ENCODE measurements at places on chromosomes 7 and 10. TPM values are rescaled to one million over a fixed set of nuclear protein-coding genes. Genes with fewer than 3 reads are reported as not detected.

GBF1 gene
- 27.2 TPM for total RNA-seq

EPHA1 gene
- total RNA-seq, result 18.1 TPM

ZKSCAN1 gene
- 24.6 TPM for total RNA-seq

NPC1L1 gene
- total RNA-seq, result 17.3 TPM

SPDYE6 gene
- not detected for total RNA-seq

NRG3 gene
- 0.80 TPM for total RNA-seq

GRCh38 chr7:116984917-116985316 is 31.6 kb downstream of the ST7 start:
- DNase-seq, result no peak
- no peaks in the 10 kb centered on the region for H3K4me1 ChIP-seq
- H3K27me3 ChIP-seq, result no peaks in the 10 kb centered on the region
- no peak overlapping the region for H3K4me3 ChIP-seq

DNA sequence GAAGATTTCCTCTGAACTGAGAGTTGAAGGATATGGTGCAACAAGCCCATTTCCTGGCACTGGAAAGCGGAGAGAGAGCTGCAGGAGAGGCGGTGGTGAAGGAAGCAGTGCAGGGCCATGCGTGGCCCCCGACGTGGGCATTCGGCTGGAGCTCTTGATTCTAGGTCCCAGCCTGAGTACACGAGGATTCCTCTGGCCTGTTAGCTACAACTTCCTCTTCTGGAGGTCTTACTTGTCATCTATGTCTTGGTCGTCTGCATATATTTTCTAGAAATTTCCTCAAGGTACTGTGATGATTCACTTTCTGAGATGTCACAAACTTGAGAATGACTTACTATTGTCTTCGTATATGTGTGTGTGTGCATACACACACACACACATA is 59.2 kb upstream of the JAZF1 start:
- no peaks in the 10 kb centered on the region for H3K36me3 ChIP-seq
- no peaks in the 10 kb centered on the region for H3K27me3 ChIP-seq
- H3K4me1 ChIP-seq, result no peaks in the 10 kb centered on the region
- H3K4me3 ChIP-seq, result no peak overlapping the region
- DNase-seq, result no peak

GRCh38 chr7:18655912-18656311 is 160.4 kb downstream of the HDAC9 start:
- H3K27me3 ChIP-seq, result no peaks in the 10 kb centered on the region
- DNase-seq, result no peak
- no peaks in the 10 kb centered on the region for H3K4me1 ChIP-seq
- no peak overlapping the region for H3K27ac ChIP-seq
- H3K4me3 ChIP-seq, result no peak overlapping the region

DNA sequence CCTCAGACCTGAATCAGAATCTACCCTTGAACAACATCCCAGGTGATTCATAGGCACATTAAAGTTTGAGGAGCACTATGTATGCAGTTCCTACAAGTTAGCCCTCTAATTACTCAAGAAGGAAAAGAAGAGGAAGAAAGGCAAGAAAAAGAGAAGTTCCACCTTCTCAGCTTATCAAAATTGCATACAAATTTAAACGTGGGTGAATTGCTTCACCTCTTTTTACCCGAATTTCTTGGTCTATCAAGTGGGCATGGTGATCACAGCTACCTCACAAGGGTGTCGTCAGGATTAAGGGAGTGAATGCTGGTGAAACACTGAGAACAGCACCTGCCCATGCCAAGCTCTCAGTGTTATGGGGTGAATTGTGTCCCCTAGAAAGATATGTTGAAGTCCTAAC is 43.8 kb upstream of the PAPSS2 start:
- H3K4me3 ChIP-seq, result no peak overlapping the region
- H3K36me3 ChIP-seq, result no peaks in the 10 kb centered on the region
- no peaks in the 10 kb centered on the region for H3K27me3 ChIP-seq
- DNase-seq, result no peak

- H3K4me3 ChIP-seq, result no peak overlapping the region
- no peak for DNase-seq
- no peaks in the 10 kb centered on the region for H3K36me3 ChIP-seq
- no peak overlapping the region for H3K27ac ChIP-seq
- no peaks in the 10 kb centered on the region for H3K4me1 ChIP-seq
- no peaks in the 10 kb centered on the region for H3K27me3 ChIP-seq
Observed at GRCh38 chr7:90688810-90689209, 92.7 kb downstream of the CDK14 start.

DNA sequence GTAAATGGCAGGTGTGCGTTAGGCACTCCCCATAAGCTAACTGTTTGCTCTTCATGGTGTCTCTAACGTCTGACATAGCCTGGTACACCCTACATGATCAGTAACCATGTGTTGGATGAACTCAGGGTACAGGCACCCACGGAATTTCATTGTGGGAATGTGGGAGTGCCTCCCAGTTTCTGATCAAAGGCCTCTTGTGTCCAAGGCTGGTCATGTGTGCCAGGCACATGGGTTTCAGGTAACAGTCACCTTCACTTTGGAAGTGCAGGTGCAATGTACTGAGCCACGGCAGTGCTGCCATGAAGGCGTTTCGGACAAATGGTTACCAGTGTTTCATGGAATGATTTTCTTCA is 298.3 kb downstream of the DNAJB6 start:
- H3K4me1 ChIP-seq, result no peaks in the 10 kb centered on the region
- no peaks in the 10 kb centered on the region for H3K36me3 ChIP-seq
- DNase-seq, result no peak
- no peak overlapping the region for H3K4me3 ChIP-seq
- no peaks in the 10 kb centered on the region for H3K27me3 ChIP-seq

GRCh38 chr7:71988201-71988600 is 423.9 kb downstream of the CALN1 start:
- no peak overlapping the region for H3K27ac ChIP-seq
- no peak overlapping the region for H3K4me3 ChIP-seq
- no peaks in the 10 kb centered on the region for H3K4me1 ChIP-seq
- H3K27me3 ChIP-seq, result no peaks in the 10 kb centered on the region
- H3K36me3 ChIP-seq, result no peaks in the 10 kb centered on the region

DNA sequence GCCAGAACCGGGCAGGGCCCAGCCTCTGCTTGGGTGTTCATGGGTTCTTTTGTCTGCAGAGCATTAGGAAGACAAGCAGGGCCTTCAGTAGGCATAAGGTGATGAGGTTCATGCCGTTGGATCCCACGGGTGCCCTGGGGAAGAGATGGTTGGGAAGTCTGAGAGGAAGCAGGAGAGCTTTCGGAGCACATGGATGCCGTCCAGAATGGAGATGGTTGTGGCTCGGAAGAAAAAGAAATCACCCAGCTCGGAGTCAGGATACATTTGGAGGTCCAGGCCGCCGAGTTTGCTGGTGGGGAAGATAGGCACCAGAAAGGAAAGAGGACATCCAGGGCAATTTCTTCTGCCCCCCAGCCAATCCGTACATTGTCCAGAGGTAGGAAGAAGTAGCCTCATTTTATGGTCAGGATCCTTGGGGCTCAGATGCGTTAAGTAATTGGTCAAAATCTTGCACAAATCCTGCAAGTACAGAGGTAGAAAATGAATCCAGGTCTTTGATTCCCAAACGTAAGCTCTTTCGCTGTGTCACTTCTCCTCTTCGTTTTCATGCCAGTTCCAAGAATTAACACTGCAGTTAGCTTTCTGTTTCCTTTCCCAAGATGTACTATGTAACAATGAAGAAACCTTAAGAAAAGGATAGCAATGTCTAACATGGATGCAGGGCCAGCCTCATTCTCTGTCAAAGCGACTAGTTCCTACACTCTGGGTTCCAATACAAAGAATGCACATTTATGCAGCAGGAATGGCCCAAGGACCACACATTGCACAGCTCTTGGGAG is 147.8 kb upstream of the KLF6 start:
- no peak for DNase-seq
- H3K27me3 ChIP-seq, result no peaks in the 10 kb centered on the region
- no peaks in the 10 kb centered on the region for H3K4me1 ChIP-seq
- no peaks in the 10 kb centered on the region for H3K36me3 ChIP-seq
- H3K27ac ChIP-seq, result no peak overlapping the region

DNA sequence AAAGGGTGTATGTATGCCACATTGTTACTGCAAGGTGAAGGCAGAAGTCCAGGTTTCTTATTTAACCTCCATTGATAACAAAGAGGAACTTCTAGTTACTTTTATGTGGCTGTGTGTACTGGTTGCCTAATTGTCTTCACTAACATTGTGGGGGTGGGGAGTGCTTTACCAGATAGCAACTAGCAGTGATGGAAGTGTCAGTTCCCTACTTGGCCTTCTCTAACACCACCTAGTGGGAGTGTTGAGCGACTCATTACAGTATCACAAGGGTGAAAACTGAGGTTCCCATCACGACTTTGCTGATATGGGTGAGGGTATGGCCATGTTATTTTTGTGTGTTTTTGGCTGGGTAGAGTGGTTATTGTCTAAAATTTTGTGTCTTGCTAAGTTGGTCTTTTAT is 274.4 kb downstream of the THSD7A start:
- H3K27ac ChIP-seq, result no peak overlapping the region
- peak; percentile 74 for DNase-seq
- H3K4me1 ChIP-seq, result no peaks in the 10 kb centered on the region
- H3K4me3 ChIP-seq, result no peak overlapping the region

DNA sequence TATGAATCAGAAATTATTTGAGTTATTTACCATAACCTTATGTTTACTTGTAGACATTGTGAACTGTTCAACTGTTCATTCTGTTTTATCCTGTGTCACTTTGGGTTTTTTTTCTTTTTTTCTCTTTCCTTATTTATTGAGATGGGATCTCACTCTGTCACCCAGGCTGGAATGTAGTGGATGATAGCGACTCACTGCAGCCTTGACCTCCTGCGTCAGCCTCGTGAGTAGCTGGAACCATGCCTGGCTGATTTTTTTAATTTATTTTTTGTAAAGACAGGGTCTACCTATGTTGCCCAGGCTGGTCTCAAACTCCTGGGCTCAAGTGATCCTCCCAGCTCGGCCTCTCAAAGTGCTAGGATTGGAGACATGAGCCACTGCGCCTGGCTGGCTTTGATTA is 97.1 kb downstream of the CSTF2T start:
- no peaks in the 10 kb centered on the region for H3K36me3 ChIP-seq
- no peaks in the 10 kb centered on the region for H3K27me3 ChIP-seq
- no peak overlapping the region for H3K4me3 ChIP-seq
- no peaks in the 10 kb centered on the region for H3K4me1 ChIP-seq

GRCh38 chr7:66261941-66262340 is 56.8 kb downstream of the TPST1 start:
- no peaks in the 10 kb centered on the region for H3K36me3 ChIP-seq
- H3K4me1 ChIP-seq, result no peaks in the 10 kb centered on the region
- no peak for DNase-seq
- no peaks in the 10 kb centered on the region for H3K27me3 ChIP-seq
- H3K4me3 ChIP-seq, result no peak overlapping the region

GRCh38 chr7:85719981-85720953 is 533.4 kb upstream of the SEMA3D start:
- H3K4me1 ChIP-seq, result no peaks in the 10 kb centered on the region
- H3K27me3 ChIP-seq, result no peaks in the 10 kb centered on the region
- no peak for DNase-seq
- no peak overlapping the region for H3K27ac ChIP-seq

GRCh38 chr10:94439275-94439861 is 37.0 kb downstream of the TBC1D12 start:
- H3K4me3 ChIP-seq, result no peak overlapping the region
- no peaks in the 10 kb centered on the region for H3K36me3 ChIP-seq
- no peak for DNase-seq
- H3K27me3 ChIP-seq, result no peaks in the 10 kb centered on the region

GRCh38 chr7:32937344-32938174 is 19.7 kb upstream of the FKBP9 start:
- no peaks in the 10 kb centered on the region for H3K27me3 ChIP-seq
- DNase-seq, result no peak
- no peaks in the 10 kb centered on the region for H3K4me1 ChIP-seq
- no peak overlapping the region for H3K4me3 ChIP-seq
- no peaks in the 10 kb centered on the region for H3K36me3 ChIP-seq

DNA sequence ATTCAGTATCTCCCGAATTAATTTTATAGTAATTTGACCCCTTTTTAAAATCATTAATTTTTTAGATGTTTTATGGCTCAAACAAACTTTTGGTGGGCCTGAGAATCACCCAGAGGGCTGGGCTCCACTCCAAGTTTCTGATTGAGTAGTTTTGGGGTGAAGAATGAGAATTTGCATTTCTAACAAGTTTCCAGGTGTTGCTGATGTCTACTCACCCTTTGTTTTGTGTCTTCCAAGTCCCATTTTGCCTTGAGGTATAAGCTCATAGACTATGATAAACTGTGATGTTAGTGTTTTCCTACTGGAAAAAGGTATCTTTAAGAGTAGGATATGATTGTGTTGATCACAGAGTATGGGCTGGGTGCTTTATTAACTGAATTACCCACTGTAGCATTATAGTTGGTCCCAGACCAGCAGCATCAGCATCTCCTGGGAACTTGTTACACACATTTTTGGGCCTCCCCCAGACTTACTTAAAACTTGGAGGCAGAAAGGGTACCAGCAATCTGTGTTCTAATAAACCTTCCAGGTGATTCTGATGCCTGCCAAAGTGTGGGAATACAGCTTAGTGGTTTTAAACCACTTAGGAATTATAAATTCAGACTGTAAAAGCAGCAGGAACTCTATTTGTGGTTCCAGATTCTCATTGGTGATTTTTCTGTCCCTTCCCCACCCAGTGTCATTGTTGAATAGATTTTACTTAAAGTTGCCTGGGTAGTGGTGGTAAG is 19.1 kb downstream of the ZNRF2 start:
- no peaks in the 10 kb centered on the region for H3K27me3 ChIP-seq
- H3K4me1 ChIP-seq, result peaks cover 7% of the 10 kb centered on the region
- H3K36me3 ChIP-seq, result no peaks in the 10 kb centered on the region
- H3K4me3 ChIP-seq, result no peak overlapping the region

DNA sequence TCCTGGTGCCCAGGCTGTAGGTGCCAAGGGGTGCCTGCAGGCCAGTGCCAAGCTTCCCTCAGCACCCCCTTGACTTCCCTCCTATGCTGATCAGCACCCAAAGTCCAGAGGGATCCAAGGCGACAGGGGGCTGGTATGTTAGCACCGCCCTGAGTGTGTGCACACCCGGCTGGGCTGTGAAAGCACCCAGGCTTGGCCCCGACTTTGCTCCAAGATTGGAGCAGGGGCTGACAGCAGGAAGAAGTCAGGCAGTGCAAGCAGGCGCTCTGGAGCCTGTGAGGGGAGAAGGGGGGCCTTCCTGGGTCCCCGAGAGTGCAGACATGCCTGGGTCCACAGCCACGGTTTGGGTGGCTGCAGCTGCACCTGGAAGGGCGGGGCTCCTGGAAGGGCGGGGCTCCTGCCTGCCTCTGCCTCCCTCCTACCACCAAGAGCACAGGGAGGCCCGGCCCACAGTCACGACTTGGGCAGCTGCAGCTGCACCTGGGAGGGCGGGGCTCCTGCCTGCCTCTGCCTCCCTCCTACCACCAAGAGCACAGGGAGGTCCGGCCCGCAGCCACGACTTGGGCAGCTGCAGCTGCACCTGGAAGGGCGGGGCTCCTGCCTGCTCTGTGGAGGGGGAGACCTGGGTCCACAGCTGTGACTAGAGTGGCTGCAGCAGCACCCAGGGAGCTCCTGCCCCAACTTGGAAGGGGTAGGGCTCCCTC is 30.2 kb upstream of the ZMYND11 start:
- DNase-seq, result no peak
- H3K27ac ChIP-seq, result no peak overlapping the region
- no peaks in the 10 kb centered on the region for H3K4me1 ChIP-seq
- H3K4me3 ChIP-seq, result no peak overlapping the region
- H3K27me3 ChIP-seq, result no peaks in the 10 kb centered on the region
- H3K36me3 ChIP-seq, result no peaks in the 10 kb centered on the region

- no peak overlapping the region for H3K27ac ChIP-seq
- H3K27me3 ChIP-seq, result no peaks in the 10 kb centered on the region
- peak; percentile 36 for DNase-seq
- H3K4me3 ChIP-seq, result no peak overlapping the region
Observed at GRCh38 chr10:113982769-113983168, 60.9 kb upstream of the ADRB1 start.

Data from right lobe of liver (tissue), 6 donors.